ENCODE measurements at places on chromosomes 11 and 22.

- DNase-seq, result no peak
Measured at GRCh38 chr11:101718402-101718801, 134.6 kb upstream of the TRPC6 start.

GRCh38 chr11:60367896-60368295 lies 10.4 kb upstream of the MS4A7 start:
- no peak for DNase-seq

GRCh38 chr22:39907047-39907446 lies 6.2 kb downstream of the GRAP2 start:
- no peak for DNase-seq

DNA sequence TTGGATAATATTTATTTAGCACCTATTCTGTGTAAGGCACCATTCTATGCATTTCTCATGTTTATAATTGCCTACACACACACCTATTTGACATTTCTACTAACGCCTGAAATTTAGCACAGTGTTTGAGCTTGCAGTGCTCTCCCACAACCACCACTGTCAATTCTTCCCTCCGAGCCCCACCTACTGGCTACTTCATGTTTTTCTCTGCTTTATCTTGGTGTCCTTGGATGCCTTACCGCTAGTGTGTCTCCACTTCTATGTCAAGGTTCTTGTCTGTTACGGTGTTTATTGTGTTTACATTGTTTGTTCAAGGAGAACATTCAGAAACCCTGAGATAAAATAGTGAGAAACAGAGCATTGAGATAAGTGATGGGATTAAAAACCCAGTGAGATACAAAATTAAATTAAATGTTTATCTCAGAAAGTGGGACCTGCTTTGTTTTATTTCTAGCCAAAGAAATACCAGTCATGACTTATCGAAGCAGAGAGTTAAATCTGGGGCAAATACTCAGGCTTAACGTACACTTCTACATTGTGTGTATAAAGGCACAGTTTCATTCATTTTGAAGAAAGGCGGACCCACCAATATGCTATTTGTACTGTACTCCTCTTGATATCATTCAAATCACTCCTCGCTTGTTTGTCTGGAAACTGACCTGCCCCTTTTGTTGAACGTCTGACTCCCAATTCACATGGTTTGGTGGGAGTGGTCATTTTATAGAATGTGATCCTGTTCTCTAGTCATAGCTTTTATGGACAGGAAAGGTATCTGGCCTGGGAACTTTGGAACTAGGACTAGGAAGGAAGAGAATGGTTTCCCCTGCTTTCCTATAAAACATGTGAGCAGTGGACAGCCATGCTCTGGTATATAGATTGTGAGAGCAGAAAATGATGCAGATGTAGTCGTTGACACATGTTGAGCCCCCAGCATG lies 39.2 kb upstream of the SLC36A4 start:
- DNase-seq, result peak; percentile 29

GRCh38 chr22:32469799-32470212 lies 4.8 kb upstream of the FBXO7 start:
- no peak for DNase-seq

DNA sequence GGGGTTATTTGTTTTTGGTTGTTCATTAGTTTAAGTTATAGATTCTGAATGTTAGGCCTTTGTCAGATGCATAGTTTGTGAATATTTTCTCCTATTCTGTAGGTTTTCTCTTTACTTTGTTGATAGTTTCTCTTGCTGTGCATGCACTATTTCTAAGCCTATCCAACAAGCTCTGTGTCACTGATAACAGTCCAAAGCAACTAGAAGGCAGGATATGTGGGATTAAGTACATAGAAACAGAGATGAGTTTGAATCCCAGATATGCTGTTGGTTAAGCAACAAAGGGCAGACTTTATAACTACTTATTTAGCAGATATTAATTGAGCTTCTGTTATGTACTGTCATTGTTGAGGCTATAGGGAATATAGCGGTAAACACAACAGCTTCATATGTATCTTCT lies 390.4 kb downstream of the INSC start:
- DNase-seq, result no peak

DNA sequence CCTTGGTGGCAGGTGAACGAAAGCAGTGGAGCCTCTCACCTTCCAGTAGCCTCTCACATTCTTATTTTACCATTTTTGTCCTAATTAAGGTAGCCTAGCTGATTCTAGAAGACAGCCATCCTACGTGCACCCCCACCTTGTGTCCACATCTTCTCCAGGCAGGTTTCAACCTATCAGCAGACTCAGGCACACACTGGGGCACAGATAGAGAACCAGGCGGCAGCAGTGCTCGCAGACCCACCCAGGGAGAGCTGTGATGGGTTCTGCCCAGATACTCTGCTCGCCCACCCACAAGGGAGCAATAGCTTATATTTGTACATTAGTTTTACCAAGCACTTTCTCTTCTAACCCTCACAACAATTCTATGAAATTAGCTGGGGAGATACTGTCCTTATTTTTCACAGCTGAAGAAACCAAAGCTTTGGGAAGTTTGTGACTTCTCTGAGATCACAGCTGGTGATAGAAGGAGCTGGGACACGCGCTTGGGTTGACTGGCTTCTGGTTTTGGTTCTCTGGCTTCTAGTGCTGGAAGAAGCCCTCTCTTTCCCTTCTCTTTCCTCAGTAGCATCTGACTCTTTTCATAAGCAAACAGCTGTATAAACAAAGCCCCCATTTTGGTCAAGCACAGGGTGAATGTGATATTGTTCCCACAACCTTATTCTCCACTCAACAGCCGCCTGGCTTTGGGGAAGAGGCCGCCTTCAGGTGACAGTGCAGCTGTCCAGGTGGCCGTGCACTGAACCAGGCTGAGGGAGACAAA lies 36.9 kb downstream of the PPP2R1B start:
- no peak for DNase-seq

DNA sequence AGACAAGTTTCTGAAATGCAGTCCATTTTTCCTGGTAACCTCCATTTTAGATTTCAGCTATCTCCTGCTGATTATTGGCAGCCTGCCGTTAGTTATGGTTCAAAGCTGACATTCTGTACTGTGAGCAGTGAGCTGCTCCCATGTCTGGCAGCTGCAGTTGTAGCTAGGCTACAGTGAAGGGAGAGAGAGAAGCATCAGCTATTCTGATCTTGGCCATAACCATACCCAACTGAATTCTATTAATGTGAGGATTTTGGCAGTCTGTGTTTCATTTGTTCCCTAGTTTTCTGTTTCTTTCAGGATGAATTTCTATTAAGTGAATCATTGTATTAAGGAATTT lies 33.4 kb downstream of the SIK2 start:
- no peak for DNase-seq

- no peak for DNase-seq
Measured at GRCh38 chr11:131378931-131379330, 8.5 kb downstream of the NTM start.

Measured in neuronal stem cell (in vitro differentiated cells).